ENCODE measurements at places on chromosomes 5 and 9. TPM values are rescaled to one million over a fixed set of nuclear protein-coding genes. Genes with fewer than 3 reads are reported as not detected.

Gene ARHGEF28
- total RNA-seq = 34.8 TPM

Gene NOXA1
- 3.7 TPM for total RNA-seq

Gene CDKN2A
- not detected for total RNA-seq

Gene PHF24
- 0.08 TPM for total RNA-seq

Gene ARHGEF37
- total RNA-seq = 3.2 TPM

Gene ZNF189
- 7.0 TPM for total RNA-seq

Gene FGF1
- not detected for total RNA-seq

Gene POU5F2
- 0.39 TPM for total RNA-seq

Gene HMMR
- total RNA-seq = 42.5 TPM

Gene EDIL3
- total RNA-seq = 17.6 TPM

Gene TMEM215
- not detected for total RNA-seq

Gene RASEF
- total RNA-seq = 2.9 TPM

Gene PDE8B
- 0.62 TPM for total RNA-seq

Gene HRCT1
- not detected for total RNA-seq

Gene AFAP1L1
- 15.2 TPM for total RNA-seq

Gene MYO10
- 71.9 TPM for total RNA-seq

Gene FAM163B
- not detected for total RNA-seq

Gene GABRA6
- not detected for total RNA-seq

Gene GLRA1
- not detected for total RNA-seq

Gene DOCK8
- 1.4 TPM for total RNA-seq

Gene SLC23A1
- total RNA-seq = not detected

Gene ST8SIA4
- total RNA-seq = 0.41 TPM

Gene CFAP90
- 0.69 TPM for total RNA-seq

Gene SHOC1
- 0.10 TPM for total RNA-seq

Gene IL3
- total RNA-seq = not detected

Gene MARVELD2
- 17.3 TPM for total RNA-seq

Gene MAST4
- 1.8 TPM for total RNA-seq

Gene ZSWIM6
- total RNA-seq = 10.8 TPM

Gene PDE6A
- 0.33 TPM for total RNA-seq

Gene NR6A1
- total RNA-seq = 7.6 TPM

Gene HRH2
- 0.33 TPM for total RNA-seq

Gene GMCL2
- total RNA-seq = not detected

Gene GFRA3
- total RNA-seq = 1.5 TPM

Gene ELAVL2
- not detected for total RNA-seq

Gene OMD
- not detected for total RNA-seq

Gene PCDHGA3
- not detected for total RNA-seq

Gene RNF183
- not detected for total RNA-seq

Gene PSD2
- 0.05 TPM for total RNA-seq

Gene CRHBP
- 0.10 TPM for total RNA-seq

Gene OLFML2A
- 44.5 TPM for total RNA-seq

Gene FOXI1
- total RNA-seq = 0.44 TPM

Gene CNOT6
- total RNA-seq = 32.8 TPM

Gene SEMA5A
- 0.15 TPM for total RNA-seq

Gene PDE4D
- total RNA-seq = 2.4 TPM

Gene TRAF1
- total RNA-seq = 4.7 TPM

Gene CMBL
- total RNA-seq = 43.2 TPM

Gene IFNK
- total RNA-seq = not detected

Gene NME5
- total RNA-seq = 1.7 TPM

Gene HACD4
- 0.13 TPM for total RNA-seq

Gene SLC4A9
- total RNA-seq = not detected

Gene IL7R
- 0.90 TPM for total RNA-seq

Gene CDC20B
- 0.08 TPM for total RNA-seq

Gene SOHLH1
- not detected for total RNA-seq

Gene SLC28A3
- not detected for total RNA-seq

Gene CDK7
- total RNA-seq = 44.4 TPM

Gene FRMD3
- 14.5 TPM for total RNA-seq

Data from Panc1 (cell line).